Left kidney (tissue), 8 donors: ENCODE measurements at places on chromosomes 16 and 17. TPM values are rescaled to one million over a fixed set of nuclear protein-coding genes. Genes with fewer than 3 reads are reported as not detected.

GRCh38 chr17:79803421-79803996, 6.6 kb upstream of the CBX8 start:
- DNase-seq = no peak

The NKD1 gene
- polyA plus RNA-seq = 11.8 TPM

The MYH13 gene
- polyA plus RNA-seq = 0.17 TPM

GRCh38 chr16:75023009-75023408, 24.2 kb downstream of the ZNRF1 start:
- DNase-seq = no peak

The AGRP gene
- polyA plus RNA-seq = 0.18 TPM

GRCh38 chr17:2837147-2837561, 40.9 kb downstream of the RAP1GAP2 start:
- DNase-seq = no peak

The NPIPA8 gene
- 1.6 TPM for polyA plus RNA-seq

The PLLP gene
- 16.8 TPM for polyA plus RNA-seq

DNA sequence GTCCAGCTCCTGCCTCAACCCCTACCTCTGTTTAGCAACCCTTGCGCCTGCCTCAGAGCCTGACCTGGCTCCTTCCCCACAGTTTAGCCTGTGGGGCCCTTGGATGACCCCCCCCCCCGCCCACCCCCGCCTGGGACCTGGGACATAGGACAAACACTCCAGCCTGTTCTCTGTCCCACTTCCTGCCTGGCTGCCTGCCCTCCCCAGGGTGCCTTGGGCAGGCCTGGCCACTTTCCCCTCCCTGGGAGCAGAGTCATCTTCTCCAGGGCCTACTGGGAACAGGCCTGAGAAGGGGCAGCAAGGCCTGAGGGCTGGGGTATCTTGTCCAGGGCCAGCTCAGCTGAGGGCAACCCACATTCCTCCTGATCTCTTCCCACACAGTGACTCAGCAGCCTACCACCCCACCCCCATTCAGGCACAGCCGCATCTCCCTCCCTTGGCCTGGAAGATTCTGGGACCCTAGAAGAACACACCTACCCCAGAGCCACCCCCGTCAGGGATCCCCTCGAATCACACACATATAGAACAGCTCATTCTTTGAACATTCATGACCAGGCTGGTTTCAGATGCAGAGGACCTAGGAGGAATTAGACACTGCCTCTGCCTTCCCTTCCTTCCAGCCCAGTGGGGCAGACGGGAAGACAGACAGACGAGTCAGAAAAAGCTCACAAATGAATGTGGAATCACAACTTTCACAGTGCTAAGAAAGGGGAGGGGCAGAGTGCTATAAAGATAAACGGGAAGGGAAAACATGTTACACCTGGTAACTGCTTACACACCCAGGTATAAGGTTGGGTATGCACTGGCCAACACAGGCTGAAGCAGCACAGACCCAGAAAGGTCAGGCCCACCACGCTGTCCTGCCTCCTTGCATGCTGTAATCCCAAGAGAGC, 6.0 kb downstream of the FHOD1 start:
- no peak for DNase-seq

The SHISA9 gene
- polyA plus RNA-seq = 4.6 TPM

DNA sequence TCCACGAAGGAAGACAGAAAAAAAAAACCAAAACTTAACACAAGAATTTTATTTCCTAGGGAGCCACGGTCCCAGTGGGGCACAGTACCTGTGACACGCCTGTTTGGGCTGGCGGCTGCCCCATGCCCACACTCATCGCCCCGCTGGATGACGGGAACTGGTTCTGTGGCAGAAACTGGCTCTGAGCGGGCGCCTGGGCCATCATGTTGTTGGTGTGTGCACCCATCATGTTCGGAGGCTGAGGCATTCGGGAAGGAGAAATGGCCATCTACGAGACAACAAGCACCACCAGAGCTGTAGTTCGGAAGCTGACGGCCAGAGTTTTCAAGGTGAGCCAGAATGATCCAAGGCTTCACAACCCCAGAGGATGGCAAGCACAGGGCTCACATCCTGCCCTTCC, 56.3 kb upstream of the TRAP1 start:
- no peak for DNase-seq

DNA sequence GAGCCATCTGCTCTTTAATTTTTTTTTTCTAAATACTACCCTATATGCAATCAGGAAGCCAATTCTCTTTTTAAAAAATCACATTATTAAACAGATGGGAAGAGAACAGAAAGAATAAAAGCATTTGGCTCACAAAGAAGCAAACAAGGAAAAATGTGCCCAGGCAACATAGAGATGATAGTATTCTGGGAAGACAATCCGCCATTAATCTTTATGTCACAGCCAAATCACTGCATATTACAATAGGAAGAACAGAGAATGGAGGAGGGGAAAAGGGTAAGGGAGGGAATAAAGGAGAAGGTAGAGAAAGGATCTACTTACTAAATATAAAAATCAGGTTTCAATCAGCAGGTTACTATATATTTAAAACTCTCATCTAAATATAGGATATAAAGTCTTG, 34.3 kb downstream of the STAT5B start:
- DNase-seq = no peak

The TNK1 gene
- 5.5 TPM for polyA plus RNA-seq

GRCh38 chr16:31258366-31258765, 1.4 kb upstream of the ITGAM start:
- no peak for DNase-seq

DNA sequence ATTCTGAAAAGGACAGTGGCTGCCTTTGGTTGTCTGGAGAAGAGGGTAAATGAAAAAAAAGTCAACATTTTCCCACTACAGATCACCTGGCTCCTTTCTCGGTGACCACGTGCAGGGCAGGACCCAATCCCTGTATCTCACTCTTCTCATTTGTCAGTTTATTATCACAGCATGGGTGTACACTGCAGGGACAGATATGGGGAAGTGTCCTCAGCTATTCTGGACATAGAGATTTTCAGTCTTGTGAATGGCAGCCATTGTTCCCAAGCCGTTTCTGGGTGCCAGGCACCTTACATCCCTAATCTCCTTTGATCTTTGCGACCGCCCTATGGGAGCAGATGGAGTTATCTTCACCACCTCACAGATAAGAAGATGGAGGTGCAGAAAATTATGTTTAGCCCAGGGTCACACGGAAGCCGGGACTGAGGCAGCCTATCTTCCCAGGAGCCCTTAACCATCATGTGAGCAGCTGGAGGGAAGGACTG, 7.2 kb downstream of the ADORA2B start:
- DNase-seq = no peak

DNA sequence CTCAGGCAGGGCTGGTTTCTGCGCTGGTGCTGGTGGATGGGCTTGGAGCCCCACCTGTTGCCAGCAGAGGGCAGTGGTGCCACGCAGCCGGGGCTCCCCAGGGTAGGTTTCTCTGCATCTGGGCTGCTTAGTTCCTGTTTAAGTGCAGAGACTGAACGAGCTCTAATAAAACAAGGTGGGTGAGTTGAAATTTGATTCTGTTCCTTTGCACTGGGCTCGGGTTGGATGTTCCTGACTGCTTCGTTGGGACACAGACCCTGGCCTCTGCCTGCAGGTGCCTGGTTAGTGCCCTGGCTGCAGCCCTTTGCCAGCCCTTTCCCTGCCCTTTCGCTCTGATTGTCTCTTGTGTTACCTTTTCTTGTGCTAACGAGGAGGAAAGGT, 30.0 kb downstream of the TBCD start:
- peak; percentile 84 for DNase-seq

The BOLA2B gene
- 23.4 TPM for polyA plus RNA-seq

DNA sequence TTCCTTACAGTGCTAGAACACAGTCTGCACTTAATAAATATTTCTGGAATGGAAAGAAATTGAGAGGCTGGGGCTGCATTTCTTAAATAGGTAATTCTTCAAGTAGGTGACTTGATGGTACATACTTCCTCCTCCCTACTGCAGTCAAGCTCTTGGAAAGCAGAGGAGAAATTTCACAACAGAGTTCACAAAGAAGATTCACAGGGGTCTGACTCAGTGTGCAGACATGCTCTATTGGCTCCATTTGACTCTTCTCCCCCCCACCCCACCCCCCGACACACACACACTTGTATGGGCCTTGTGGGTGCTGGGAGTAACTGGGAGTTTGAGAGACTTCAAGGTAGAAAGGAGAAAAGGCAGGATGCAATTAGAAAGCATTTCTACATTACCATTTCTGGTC, 6.2 kb upstream of the MYOCD start:
- no peak for DNase-seq

The NPIPB6 gene
- 3.8 TPM for polyA plus RNA-seq

- no peak for DNase-seq
These were observed 4.5 kb upstream of the MMP28 start for GRCh38 chr17:35799942-35800341.

The TBC1D3 gene
- not detected for polyA plus RNA-seq

The TMEM238L gene
- 3.3 TPM for polyA plus RNA-seq

DNA sequence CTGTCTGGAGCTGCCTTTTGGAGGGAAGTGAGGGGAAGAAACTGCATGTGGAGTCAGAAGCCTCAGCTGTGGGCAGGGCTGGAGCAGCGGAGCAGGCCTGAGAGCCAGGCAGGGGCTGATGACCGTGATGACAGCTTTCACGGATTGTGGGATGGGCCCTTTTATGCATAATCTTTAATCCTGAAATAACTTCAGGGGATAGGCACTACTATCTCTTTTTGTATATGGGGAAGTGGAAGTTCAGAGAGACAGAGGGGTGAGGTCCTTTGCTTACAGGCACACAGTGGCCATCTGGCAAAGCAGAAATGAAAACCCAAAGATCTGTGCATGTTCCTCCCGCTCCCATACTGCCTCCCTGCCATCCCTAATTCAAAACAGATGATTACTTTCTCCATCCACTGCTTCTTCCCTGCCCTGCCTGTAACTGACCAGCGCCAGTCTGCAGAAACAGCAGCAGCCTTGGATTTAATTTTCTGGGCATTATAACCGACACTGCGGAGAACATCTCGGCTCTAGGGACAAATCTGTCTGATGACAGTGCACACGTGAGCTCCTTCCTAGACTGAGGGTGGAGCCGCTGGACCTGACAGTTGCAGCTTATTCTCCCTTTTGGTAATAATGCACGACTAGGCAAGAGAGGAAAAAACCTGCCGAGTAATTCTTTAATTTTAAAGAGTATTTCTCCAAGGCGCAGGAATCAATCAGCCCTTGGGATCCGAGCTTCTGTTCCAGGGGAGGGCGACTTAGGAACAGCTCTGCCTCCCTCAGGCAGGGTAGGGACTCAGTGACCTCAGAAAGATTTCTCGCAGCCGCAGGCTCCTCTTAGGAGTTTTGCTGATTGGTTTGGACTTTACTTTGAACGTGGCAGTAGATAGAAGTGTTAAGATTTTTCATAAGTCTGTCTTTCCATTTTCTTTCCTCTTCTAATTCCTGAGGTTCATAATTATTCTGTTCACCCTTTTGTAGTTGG, 95.4 kb downstream of the UTP18 start:
- no peak for DNase-seq
